ENCODE measurements at places on chromosomes 6 and 20.

GRCh38 chr6:54058236-54058635, 53.0 kb upstream of the MLIP start:
- no peak for DNase-seq

DNA sequence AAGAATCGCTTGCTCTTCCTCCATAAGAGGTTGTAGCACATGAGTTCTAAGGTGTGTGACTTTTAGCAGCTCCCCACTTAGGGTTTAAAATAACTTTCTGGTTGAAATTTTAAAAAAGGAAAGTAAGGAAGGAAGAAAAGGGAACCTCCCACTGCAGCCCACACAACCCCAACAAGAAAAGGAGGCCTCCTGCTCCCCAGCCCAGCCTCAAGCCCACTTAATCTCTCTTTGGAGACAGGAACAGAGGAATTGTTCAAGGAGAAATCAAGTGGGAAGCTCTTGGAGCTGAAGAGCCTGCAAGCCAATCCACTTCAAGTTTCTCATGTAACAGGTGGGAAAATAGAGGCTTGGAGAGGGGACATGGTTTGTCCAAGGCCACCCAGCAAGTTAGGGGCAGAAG, 39.1 kb upstream of the PREX1 start:
- no peak for DNase-seq

- DNase-seq = no peak
Observed at GRCh38 chr20:3309226-3309625, 70.2 kb upstream of the SLC4A11 start.

DNA sequence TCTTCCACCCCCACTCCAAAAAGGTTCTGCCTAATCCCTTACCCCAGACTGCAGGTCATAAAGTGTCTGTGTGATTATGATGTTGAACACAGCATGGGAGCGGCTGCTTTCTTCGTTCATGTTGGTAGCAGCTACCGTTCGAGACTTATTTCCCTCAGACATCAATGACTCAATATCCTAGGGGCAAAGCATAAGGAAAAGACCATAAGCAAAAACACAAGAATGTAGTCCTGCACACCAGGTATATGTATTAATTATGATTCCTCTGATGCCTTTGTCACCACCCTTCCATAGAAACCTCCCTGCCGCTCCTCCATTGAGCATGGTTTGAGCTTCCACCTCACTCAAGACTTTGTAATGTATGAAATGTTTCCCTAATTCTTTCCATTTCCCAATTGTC, 137.2 kb downstream of the KIF13A start:
- DNase-seq = no peak

- DNase-seq = no peak
Observed at GRCh38 chr20:56411759-56412472, at the start of gene CASS4. Gene CASS4 (plus strand): TSS chr20:56412260. CDS start chr20:56412459, 199 bp downstream.

DNA sequence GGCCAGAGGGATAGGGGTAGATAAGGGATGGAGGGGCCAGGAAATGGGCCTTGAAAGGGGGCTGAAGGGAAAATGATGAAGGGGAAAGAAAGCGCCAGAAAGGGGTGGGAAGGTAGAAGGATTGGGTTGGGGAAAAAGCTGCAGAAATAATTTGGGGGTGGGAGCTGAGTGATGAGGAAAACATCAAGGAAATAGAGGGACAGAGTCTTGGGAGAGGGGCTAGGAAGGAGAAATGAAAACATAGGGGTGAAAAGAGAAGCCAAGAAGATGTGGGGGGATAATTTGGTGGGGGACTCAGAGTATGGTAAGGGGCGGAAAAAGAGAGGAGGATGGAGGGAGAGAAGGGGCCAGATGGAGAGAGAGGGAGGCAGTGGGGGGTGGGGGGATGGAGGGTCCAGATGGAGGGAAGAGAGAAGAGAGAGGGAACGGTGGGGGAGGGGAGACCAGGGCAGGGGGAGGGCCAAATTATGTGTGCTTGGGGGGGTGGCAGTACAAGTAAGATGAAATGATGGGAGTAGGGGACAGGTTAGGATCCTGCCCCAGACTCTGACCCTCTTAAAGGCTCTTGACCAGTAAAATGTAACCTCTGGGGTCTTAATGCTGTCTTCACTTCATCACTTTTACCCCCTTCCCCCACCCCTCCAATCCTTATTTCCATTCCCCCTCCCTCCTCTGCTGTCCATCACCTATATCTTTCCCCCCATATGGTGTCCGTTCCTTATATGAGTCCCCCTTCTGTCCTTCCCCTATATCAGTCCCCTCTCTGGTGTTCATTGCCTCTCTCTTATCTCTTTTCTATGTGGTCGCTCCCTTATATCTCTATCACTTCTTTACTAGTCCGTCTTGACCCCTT, 852 bp downstream of the SYNGAP1 start:
- DNase-seq = no peak

DNA sequence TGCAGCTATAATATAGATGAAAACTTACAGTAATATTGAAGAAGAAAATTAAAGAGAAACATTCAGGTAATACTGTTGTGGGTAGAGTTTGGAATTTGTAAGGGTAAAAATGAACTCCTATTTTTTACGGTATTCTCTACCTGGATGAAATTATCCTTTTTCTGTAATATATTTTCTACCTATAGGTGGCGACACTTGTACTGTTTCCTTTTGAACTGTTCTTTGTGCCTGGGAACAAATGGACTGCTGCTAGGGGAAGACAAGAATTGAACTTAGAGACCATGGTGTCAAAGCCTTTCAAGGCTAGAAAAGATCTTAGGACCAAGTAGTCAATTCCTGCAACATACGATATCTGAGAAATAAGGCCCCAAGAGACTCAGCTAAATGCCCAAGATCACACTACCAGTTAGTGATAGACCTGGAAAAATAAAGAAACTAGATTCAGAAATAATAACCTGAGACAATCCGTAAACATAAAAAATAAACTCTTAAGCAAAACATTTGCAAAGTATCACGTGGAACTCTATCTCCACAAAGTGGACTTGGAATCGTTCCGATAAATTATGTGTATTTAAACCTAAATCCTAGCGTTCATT, 383.8 kb downstream of the TFAP2A start:
- DNase-seq = no peak

- no peak for DNase-seq
Observed at GRCh38 chr6:36243562-36244212, 26.2 kb upstream of the PNPLA1 start.

DNA sequence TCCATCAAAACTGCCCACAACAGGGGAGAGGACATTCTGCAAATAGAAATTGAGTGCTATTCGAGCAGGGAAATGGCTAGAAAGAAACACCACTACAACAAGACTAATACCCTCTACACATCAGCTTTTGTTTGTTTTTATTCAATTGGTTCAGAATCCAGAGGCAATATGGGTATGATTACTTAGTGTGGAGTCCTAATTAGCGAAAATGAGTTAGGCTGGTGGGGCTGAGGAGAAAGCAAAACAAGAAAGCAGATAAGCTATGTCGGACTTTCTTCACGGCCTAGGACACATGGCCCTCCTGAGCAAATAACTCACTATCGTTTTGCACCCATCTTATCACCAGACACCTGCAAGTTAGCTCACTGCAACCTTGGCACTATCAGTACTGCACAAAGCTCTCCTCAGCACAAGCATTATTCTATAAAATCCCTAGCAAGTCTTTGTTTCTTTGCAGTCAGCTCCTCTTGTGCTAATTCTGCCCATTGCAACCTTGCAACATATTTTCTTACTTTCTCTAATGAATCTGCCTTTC, 31.3 kb upstream of the SH3BGRL2 start:
- DNase-seq = no peak
